RPMI8226 (cell line): ENCODE measurements at places on chromosomes 11 and 22.

- DNase-seq: no peak
Measured at GRCh38 chr22:32353292-32353691, 4.4 kb upstream of the RFPL3 start.

DNA sequence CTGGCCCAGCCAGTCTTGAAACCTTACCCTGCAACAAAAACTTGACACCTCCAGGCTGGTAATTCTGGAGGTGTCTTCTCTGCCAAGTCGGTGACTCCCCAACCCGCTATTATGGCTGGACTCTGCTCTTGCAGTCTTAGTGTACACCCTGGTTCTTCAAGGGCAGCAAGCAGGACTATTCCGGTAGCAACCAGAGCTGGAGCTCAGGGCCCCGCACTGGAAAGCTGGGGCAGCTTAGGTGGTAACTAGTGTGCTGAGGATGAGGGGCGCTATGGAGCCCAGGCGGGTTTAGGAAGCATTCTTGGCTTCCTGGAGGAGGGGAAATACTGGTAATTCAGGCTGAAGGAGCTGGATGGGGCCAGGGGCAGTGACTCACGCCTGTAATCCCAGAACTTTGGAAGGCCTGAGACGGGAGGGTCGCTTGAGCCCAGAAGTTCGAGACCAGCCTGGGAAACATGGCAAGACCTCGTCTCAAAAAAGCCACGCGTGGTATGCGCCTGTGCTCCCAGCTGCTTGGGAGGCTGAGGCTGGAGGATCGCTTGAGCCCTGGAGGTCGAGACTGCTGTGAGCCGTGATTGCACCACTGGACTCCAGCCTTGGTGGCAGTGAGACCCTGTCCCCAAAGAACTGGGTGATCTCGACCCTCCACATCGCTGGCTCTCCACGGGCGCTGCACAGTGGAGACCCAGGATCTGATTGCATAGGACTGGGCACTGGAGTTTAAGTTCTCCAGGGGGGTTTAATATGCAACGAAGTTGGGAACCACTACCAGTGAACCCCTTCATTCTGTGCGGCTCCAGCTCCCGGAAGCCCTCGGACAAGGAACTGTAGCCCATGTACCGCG is 10.6 kb upstream of the AIFM3 start:
- DNase-seq: no peak

GRCh38 chr11:8038811-8039529 is 42.0 kb upstream of the TUB start:
- no peak for DNase-seq

- DNase-seq: no peak
Measured at GRCh38 chr11:45446998-45447397, 160.9 kb upstream of the SYT13 start.

DNA sequence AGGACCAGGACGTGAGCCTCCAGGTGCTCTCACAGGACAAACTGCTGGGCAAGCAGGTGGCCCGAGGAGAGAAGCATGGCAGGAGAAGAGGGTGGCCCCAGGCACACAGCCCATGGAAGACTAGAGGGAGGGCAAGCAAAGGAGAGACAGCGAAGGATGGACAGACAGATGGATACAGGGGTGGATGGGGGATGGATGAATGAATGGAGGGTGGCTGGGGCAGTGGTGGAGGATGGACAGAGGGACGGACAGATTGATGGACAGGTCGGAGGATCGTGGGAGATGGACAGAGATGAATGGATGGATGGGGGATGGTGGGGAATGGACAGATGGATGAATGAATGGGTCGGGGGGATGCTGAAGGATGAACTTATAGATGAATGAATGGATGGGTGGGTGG is 22.7 kb downstream of the ARVCF start:
- DNase-seq: no peak

- DNase-seq: no peak
Measured at GRCh38 chr22:40499209-40499623, 128.8 kb downstream of the SGSM3 start.

- DNase-seq: no peak
Measured at GRCh38 chr11:62127426-62127825, 3.6 kb downstream of the INCENP start.

DNA sequence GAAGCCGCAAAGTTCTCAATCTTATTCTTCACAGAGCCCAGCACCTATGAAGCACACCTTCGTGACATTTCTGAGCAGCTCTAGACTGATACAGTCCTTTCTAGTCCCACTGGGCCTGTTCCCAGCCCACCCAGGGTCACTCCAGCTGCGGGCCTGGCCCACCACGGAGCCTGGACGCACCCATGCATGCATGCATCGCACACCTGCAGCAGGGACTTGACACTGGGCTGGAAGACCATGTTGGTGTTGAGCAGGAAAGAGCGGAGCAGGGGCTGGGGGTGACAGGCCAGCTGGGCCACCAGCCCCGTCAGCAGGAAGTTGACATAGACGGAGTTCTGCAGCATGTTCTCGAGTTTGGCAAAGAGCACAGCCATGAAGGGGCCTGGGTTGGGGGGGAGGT is 9.2 kb downstream of the C11orf42 start:
- no peak for DNase-seq

DNA sequence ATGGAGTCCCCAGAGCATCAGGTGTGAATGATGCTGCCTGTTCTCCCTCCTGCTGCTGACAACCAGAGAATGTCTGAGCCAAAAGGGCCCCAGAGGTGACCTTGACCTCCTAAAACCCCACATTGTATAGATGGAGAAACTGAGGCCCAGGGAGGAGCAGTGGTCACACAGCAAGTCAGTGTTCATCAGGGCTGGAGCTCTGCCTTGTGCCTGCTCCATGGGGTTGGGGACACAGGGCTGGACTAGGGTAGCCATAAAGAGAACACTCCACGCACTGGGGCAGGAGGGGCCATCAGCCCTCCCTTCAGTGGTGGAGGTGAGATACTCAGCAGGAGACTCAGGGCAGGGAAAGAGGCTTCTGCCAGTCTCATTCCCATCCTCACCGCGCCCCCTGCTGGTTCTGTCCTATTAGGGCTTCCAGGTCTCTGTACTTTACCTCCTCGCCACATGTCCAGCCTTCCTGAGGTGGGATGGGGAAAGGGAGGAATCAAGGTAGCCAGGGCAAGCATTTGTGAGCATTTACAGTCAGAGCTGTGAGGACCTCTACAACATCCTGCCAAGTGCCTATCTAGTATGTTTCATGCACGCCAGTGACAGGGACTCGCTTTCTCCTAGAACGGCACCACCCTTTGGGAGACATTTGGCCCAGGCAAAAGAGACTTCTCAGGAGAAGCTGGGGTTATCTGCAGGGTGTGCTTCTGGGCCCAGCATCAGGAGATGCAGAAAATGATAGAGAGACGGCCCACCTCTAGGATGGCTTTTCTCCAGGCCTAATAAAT is 43.2 kb downstream of the NEU3 start:
- peak; percentile 80 for DNase-seq

DNA sequence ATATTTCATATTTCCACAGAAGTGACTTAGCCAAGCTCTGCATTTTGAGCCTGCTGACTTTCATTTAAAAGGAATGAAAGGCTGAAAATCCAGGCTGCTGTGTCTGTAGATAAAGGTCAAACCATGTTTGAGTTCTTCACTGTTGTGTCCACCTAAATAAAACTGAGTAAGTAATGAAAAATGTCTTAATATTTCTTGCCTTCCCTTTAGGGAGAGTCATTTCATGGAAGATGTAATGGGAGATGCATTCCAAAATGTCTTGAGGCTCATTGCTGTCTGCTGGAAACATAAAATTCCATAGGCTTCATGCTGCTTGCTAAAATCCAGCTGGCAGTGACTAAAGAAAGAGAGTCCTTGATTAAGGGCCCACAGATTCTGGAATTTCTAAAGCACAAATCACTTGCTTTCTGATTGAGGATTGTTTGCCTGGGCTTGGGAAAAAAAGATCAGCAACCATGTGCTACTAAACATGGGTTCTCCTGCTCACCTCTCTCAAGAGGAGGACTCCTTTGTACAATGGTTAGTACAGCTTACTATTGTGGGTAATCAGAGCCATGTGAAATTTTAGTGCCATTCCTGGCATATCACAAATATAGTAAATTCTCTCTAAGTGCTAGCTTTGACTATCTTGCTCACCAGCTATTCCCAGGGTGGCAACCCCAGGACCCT is 56.9 kb downstream of the PANX1 start:
- DNase-seq: no peak

DNA sequence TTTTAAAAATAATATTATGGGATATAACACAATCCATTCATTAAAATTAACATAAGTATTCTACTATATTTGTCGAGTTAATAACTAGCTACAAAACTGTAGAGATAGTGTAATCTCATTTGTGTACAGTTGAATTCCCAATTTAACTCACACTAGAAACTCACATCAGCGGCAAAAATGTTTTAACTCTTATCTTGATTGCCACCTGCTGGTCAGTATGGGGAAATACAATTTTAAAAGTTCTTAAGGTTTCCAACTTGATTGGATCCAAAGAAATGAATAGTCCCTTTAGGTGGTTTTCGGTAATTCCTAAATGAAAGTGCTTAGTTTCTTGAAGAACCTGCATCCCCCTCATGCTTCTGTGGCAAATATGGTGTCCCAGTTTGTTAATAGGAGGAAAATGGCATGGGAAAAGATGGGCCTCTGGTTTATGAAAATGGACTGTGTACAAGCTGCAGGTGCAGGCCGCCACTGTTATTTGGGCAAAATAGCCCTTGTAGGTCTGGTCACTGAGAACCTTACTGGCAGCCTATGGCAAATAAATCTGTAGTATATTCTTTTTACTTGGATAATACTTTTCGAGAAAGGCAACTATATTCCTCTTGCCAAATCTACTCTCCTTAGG is 33.7 kb upstream of the SLC17A6 start:
- DNase-seq: peak; percentile 18

GRCh38 chr11:102420547-102420946 is 32.0 kb downstream of the TMEM123 start:
- DNase-seq: no peak

DNA sequence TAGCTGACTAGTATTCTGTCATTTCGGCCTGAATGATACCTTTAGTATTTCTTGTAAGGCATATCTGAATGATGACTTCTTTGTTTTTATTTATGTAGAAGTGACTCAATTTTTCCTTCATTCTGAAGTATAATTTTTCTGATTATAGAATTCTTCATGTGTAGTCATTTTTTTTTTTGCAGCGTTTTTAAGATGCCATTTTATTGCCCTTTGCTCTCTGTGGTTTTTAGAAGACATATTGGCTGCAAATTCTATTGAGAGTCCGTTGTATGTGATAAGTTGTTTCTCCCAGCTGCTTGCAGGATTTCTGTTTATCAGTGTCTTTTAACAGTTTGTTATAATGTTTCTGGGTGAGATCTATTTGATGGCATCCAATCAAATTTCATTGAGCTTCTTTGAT is 1224.8 kb downstream of the JRKL start:
- DNase-seq: no peak

DNA sequence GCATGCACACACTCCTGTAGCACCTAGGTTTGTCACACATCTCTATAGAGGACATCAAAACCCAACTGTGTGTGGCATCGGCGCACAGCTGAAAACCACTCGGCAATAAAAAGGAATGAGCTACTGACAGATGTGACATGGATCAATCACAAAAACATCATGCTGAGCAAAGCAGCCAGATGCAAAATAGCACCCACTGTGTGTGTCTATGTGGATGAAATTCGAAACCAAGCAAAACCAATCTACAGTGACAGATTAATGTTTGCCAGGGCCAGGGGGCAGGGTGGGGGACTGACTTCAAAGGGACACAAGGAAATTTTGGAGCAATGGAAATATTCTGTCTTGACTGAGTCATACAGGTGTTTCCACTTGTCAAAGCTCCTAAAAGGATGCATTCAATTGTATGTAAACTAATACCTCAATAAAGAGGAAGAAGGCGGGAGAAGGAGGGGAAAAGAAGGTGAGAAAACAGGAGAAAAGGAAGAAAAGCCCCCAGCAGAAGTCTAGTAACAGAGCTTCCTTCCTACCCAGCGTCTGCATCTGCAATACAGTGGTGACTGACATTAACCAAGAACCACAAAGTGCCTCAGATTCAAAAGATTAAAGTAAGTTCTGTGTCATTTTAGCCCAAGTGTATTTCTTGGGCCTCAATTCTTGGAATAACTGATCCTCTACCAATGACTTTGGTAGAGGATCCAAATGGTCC is 49.8 kb downstream of the PACSIN2 start:
- DNase-seq: no peak

DNA sequence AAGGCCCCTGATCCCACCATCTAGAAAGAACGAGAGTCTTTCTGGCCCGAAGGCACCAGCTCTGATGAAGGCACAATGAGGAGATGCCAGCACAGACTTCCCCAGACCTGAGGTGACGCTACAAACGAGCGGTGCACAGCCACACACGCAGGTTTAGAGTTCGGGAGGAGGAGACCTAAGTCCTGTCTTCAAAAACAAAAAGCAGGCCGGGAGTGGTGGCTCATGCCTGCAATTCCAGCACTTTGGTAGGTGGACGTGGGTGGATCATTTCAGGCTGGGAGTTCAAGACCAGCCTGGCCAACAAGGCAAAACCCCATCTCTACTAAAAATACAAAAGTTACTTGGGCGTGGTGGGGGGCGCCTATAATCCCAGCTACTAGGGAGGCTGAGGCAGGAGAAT is 9.5 kb downstream of the LTO1 start:
- no peak for DNase-seq

GRCh38 chr11:120137187-120137610 is 714 bp downstream of the TRIM29 start:
- no peak for DNase-seq

- DNase-seq: no peak
Measured at GRCh38 chr11:27412192-27412691, 49.2 kb upstream of the CCDC34 start.
